ENCODE measurements at places on chromosomes 7 and 10. TPM values are rescaled to one million over a fixed set of nuclear protein-coding genes. Genes with fewer than 3 reads are reported as not detected.

Gene CFAP46
- 0.35 TPM for total RNA-seq

Gene HTR5A
- not detected for total RNA-seq

Gene PLXDC2
- total RNA-seq, result 21.6 TPM

Gene OR6V1
- total RNA-seq, result not detected

Gene PNLIP
- total RNA-seq, result not detected

Gene SPDYE6
- total RNA-seq, result not detected

Gene GRB10
- 1.4 TPM for total RNA-seq

Gene MINDY4
- total RNA-seq, result 1.1 TPM

Gene PIK3CG
- 64.9 TPM for total RNA-seq

Gene SPDYE1
- total RNA-seq, result 0.18 TPM

Gene CARD11
- total RNA-seq, result 233 TPM

Gene KCND2
- not detected for total RNA-seq

Gene CYP3A4
- total RNA-seq, result not detected

Gene WNT8B
- total RNA-seq, result not detected

Gene SHOC2
- total RNA-seq, result 81.8 TPM

Gene NAT16
- total RNA-seq, result not detected

Gene PSAP
- 324 TPM for total RNA-seq

Gene DNAJB12
- 54.2 TPM for total RNA-seq

Gene SLK
- total RNA-seq, result 48.7 TPM

Gene PTPN20
- total RNA-seq, result 0.78 TPM

Gene FAM180A
- not detected for total RNA-seq

Gene CHN2
- 40.6 TPM for total RNA-seq

Gene EMX2
- total RNA-seq, result not detected

Gene ELAPOR2
- 4.2 TPM for total RNA-seq

Gene NEUROG3
- not detected for total RNA-seq

Gene CLEC5A
- not detected for total RNA-seq

Gene CYP3A7
- total RNA-seq, result not detected

Gene RGS10
- 13.5 TPM for total RNA-seq

Gene ARHGEF5
- 1.2 TPM for total RNA-seq

Gene OR2A14
- not detected for total RNA-seq

Data from natural killer cell (primary cell).